IPS DF 6.9 (cell line): ENCODE measurements at places on chromosomes 13 and 19.

DNA sequence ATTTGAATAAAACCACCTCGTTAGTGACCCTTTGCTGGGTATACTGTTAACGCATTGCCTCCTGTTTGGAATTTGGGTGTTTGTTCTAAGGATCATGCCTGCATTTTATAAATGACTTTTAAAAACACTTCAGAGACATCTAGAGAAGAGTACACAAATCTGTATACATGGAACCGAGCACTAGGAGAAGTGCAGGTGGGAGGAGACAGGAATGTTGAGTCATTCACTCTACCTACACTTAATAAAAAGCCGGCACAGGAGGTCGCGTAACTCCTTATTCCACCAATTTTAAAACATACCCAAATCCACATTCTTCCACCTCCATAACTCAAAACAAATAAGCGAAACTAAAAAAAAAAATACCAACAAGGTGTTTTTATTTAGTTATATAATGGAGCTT, 48.6 kb downstream of the FGF9 start:
- H3K36me3 ChIP-seq: no peaks in the 10 kb centered on the region
- H3K27ac ChIP-seq: no peak overlapping the region
- no peaks in the 10 kb centered on the region for H3K4me1 ChIP-seq
- DNase-seq: no peak

GRCh38 chr13:24216176-24216575, 55.7 kb downstream of the SPATA13 start:
- no peak overlapping the region for H3K27ac ChIP-seq
- peaks cover 7% of the 10 kb centered on the region for H3K4me1 ChIP-seq
- no peaks in the 10 kb centered on the region for H3K36me3 ChIP-seq
- DNase-seq: no peak
- H3K27me3 ChIP-seq: no peaks in the 10 kb centered on the region
- no peak overlapping the region for H3K4me3 ChIP-seq

DNA sequence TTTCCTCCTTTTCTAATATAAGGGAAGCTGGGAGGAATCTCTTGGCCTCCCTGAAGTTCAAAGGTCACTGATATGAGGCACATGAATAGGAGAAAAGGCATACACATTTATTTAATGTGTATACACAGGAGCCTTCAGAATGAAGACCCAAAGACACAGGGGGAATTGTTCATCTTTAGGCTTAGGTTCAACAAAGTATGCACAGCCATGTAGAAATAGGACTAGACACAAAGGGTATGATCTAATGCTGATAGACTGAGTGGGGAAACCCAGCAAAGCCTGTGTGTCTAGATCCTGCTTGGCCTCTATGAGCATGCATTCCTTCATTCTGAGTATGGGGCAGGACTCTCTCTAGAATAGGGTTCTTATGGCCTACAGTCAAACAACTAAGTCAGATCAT, 177.1 kb upstream of the RFC3 start:
- no peak overlapping the region for H3K27ac ChIP-seq
- no peak for DNase-seq
- no peaks in the 10 kb centered on the region for H3K27me3 ChIP-seq
- peaks cover 7% of the 10 kb centered on the region; the same call in 1 of the 2 replicates for H3K4me1 ChIP-seq

DNA sequence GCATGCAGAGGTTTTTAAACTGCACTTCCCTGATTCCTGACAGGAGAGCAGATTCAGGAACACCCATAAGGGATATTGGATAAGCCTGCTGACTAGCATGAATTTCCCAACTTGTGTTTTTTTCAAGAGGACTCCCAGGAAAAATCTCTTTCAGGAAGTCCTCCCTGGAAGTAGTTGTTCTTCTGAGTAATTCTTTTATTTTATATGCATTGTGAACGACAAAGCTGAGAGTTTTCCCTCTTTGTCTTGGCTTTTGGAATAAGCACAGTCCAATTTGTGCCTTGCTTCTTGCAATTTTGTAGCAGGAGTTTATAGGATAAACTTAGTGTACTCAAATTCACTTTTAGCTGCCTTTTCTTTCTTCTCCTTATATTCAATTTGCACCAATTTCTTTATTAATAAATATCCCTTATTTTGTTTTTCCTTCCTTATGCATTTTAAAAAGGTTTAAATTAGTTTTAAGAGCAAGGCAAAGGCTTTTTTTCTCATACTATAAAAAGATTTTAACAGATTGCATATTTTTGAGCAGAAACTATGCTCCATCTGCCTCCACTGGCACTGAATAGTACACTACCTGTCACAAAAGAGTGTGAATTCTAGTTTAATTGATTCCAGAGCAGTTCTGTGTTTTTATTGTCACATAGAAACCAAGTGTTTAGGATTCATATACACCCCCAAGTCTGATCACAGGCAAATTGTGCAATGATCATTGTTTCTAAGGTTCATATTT, 543.3 kb upstream of the SPRY2 start:
- H3K36me3 ChIP-seq: no peaks in the 10 kb centered on the region
- H3K4me1 ChIP-seq: no peaks in the 10 kb centered on the region
- DNase-seq: no peak
- H3K27me3 ChIP-seq: no peaks in the 10 kb centered on the region
